Smooth muscle cell of bladder (primary cell): ENCODE measurements at places on chromosomes 6 and 20. TPM values are rescaled to one million over a fixed set of nuclear protein-coding genes. Genes with fewer than 3 reads are reported as not detected.

Gene RBM24
- total RNA-seq: 1.4 and 3.5 TPM in 2 replicates

Gene HRH3
- total RNA-seq: not detected in 2 replicates

Gene DDX27
- 31.9 and 33.7 TPM in 2 replicates for total RNA-seq

Gene HCK
- not detected in 2 replicates for total RNA-seq

Gene BPI
- not detected in 2 replicates for total RNA-seq

Gene ACTL10
- 1.3 and 1.9 TPM in 2 replicates for total RNA-seq

Gene HFE
- total RNA-seq: 13.7 and 16.8 TPM in 2 replicates

Gene CAGE1
- 0.09 and 0.14 TPM in 2 replicates for total RNA-seq

Gene SLC2A10
- total RNA-seq: 62.2 and 112 TPM in 2 replicates

Gene TOX2
- 1.1 and 1.3 TPM in 2 replicates for total RNA-seq

Gene ADNP
- 20.2 and 21.5 TPM in 2 replicates for total RNA-seq

Gene HLA-DRA
- total RNA-seq: 0.09 TPM in 1 of 2 replicates, not detected in the other

Gene DSP
- 0.28 and 0.83 TPM in 2 replicates for total RNA-seq

Gene HSPA12B
- 0.14 and 0.46 TPM in 2 replicates for total RNA-seq

Gene SPTLC3
- 2.8 and 6.5 TPM in 2 replicates for total RNA-seq

Gene FAM83C
- total RNA-seq: not detected in 2 replicates

Gene TUBB1
- total RNA-seq: under 0.01 TPM in 1 of 2 replicates, not detected in the other

Gene SMLR1
- not detected in 2 replicates for total RNA-seq

Gene TSPO2
- not detected in 2 replicates for total RNA-seq

Gene NOX3
- not detected in 2 replicates for total RNA-seq

Gene PRL
- total RNA-seq: under 0.01 TPM in 1 of 2 replicates, not detected in the other

Gene GOPC
- 44.4 and 51.6 TPM in 2 replicates for total RNA-seq

Gene BPIFB2
- not detected in 2 replicates for total RNA-seq

Gene PTK6
- total RNA-seq: under 0.01 and 0.09 TPM in 2 replicates

Gene RNF182
- 0.18 and 0.28 TPM in 2 replicates for total RNA-seq

Gene ADGRG6
- total RNA-seq: 6.4 and 8.1 TPM in 2 replicates

Gene NRN1
- total RNA-seq: 0.28 TPM in 1 of 2 replicates, not detected in the other

Gene HS3ST5
- under 0.01 and 0.14 TPM in 2 replicates for total RNA-seq

Gene CCDC170
- total RNA-seq: 2.6 and 3.1 TPM in 2 replicates

Gene FRK
- total RNA-seq: 1.9 and 3.1 TPM in 2 replicates

Gene CLVS2
- under 0.01 TPM in 2 replicates for total RNA-seq
